ENCODE measurements at places on chromosomes 7 and 10. TPM values are rescaled to one million over a fixed set of nuclear protein-coding genes. Genes with fewer than 3 reads are reported as not detected.

The ICA1 gene
- 20.4 TPM for total RNA-seq

The PON1 gene
- not detected for total RNA-seq

The SLF2 gene
- 38.6 TPM for total RNA-seq

The SFMBT2 gene
- total RNA-seq, result 10.1 TPM

Data from temporal lobe (tissue), 4 donors.